ENCODE measurements at places on chromosomes 13 and 19.

DNA sequence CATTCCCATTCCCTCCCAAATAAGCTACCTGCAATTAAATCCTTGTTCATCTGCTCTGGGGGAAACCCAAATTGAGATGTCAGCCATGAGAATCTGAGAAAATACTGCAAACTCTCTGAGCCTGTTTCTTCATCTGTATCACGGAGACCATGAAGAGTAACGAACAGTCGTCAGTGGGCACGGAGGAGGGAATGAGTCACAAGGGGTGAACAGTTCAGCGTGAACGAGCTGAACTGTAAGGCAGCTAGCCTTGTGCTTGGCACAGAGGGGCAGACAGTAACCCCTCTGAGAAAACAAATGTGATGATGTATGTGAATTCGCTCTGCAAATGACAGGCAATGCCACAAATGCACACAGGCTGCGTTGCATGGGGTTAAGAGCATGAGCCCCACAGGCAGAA is 288.7 kb downstream of the FOXO1 start:
- H3K27me3 ChIP-seq = no peaks in the 10 kb centered on the region
- peaks cover 45% of the 10 kb centered on the region for H3K4me1 ChIP-seq
- no peak overlapping the region for H3K4me3 ChIP-seq
- H3K36me3 ChIP-seq = peaks cover 6% of the 10 kb centered on the region

DNA sequence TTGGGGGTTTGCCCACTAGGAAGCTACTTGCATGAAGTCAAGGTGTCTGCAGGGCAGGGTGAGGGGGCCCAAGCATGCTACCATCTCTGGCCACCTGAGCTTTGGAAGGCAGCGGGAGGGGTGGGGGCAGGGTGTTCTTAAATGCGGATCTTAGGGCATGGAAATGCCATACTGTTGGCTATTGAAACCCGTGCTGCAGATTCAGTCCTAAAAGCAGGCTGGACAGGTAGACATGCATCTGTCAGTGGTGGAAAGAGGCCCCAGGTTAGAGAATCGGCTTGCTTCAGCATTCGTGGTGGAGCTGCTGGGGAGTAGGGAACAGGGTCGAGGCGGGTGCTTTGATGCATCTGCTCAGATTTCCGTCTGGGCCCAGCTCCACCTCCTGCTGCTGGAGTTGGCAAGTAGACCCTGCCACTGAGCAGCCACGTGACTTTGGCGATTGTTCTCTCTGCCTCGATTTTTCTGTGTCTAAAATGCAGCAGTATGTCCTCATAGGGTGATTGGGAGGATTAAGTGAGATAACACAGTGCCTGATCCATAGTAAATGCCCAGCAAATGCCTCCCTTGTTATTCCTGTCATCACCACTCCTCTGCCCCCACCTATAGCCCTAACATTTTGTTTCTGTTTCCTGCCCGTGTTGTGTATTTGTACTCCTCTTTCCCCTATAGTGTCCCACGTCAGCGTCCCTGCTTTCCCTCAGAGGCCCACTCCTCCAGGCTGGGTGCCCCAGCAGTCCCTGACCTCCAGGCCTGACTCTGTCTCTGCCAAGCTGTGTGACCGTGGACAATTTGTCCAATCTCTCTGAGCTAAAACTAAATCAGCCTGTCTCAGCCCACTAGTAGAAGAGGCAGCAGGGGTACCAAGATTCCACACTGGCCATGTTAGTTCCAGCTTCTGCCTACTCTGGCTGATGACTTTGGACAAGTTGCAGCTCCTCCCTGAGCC is 5.8 kb downstream of the PPP1R37 start:
- H3K4me1 ChIP-seq = peaks cover 70% of the 10 kb centered on the region
- no peak overlapping the region for H3K27ac ChIP-seq
- H3K27me3 ChIP-seq = no peaks in the 10 kb centered on the region
- DNase-seq = no peak
- peaks cover 2% of the 10 kb centered on the region for H3K36me3 ChIP-seq

DNA sequence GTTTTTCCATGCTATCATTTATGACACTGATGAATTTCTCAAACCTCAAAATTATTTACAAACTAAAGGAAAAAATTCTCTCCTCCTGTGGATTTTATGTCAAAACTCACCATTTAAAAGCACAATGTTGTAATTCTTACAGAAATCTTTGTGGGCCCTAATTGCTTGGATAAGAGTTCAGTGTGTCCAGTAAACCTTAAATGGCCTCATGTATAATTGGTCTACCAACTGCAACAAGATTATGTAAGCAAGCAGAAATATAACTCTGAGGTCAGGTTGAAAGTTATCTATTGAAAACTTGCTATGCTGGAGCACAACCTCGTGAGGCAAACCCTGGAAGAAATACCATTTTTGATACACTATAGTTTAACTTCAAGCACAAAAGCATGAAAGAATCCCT is 22.0 kb downstream of the VWA8 start:
- no peak overlapping the region for H3K27ac ChIP-seq
- H3K27me3 ChIP-seq = no peaks in the 10 kb centered on the region
- peaks cover 17% of the 10 kb centered on the region for H3K4me1 ChIP-seq
- H3K4me3 ChIP-seq = no peak overlapping the region

DNA sequence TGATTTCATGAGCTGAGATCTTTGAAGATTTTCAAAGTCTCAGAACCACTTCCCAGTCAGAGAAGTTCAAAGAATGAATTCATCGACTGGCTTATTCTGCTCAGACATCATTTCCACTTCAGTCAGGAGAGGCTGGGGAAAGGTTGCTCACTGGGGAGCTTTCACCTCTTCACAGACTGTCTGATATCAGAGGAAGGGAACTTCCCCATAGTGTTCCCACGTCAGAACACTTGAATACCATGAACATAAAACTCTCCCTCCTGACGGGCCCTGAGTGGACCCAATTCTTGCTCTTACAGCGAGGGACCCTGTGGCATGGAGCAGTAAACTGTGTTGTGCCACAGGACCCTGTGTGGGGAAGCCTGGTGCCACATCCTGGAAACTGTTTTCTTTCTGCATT is 492.6 kb downstream of the COG6 start:
- peak overlapping the region; percentile 89 for H3K27ac ChIP-seq
- peaks cover 73% of the 10 kb centered on the region for H3K4me1 ChIP-seq
- no peaks in the 10 kb centered on the region for H3K27me3 ChIP-seq
- no peaks in the 10 kb centered on the region for H3K36me3 ChIP-seq
- H3K4me3 ChIP-seq = peak overlapping the region; percentile 23
- peak; percentile 34 for DNase-seq

DNA sequence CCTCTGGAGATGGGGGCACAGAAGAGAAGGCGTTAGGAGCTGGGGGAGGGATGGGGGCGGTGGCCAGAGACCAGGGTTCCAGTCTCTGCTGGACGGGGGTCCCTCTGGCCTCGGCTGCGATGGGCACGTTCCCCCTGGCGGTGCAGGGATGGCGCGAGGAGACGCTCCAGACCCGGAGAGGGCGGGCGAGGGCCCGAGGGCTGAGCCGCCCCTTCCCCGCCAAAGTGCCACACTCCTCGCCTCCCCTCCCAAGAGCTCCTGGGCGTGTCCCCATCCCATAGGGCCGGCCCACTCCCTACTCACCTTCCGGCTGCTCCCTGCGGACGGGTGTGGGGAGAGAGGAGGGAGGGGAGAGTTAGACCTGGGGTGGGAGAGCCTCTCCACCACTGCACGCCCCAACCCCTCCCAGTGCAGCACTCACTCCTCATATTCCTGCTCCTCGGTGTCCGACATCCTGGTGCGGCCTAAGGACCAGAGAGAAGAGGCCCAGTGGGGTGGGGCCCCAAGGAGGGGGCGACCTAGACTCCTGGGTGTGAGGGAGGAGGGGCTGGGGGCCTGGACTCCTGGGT is 2.2 kb downstream of the TNNT1 start:
- no peak overlapping the region for H3K27ac ChIP-seq
- peaks cover under 1% of the 10 kb centered on the region for H3K36me3 ChIP-seq
- H3K4me3 ChIP-seq = no peak overlapping the region

DNA sequence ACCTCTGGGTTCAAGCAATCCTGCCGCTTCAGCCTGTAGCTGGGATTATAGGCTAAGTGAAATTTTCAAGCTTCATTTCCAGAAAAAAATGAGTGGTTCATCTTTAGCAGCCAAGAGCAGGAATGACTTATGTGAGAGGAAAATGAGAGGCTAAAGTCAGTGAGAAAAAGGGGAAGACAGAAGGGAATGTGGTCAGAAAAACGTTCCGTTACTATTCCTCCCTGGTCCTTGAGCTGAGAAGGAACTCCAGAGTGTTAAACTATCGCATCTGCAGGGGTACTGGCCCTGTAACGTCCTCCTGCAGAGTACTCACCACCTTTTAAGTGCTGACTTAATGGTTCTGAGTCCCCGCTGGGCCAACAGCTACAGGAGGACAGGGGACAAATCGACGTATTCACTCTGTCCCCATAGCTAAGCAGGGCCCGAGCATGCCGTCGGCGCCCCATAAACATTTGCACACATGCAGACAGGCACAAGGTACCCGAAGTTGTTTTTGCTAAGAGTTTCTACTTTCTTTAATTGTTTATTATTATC is 88.1 kb downstream of the FLT1 start:
- H3K4me3 ChIP-seq = no peak overlapping the region
- H3K4me1 ChIP-seq = peaks cover 21% of the 10 kb centered on the region
- H3K27me3 ChIP-seq = peaks cover 2% of the 10 kb centered on the region
- H3K27ac ChIP-seq = no peak overlapping the region
- DNase-seq = no peak

GRCh38 chr13:50548586-50548985 is 294.9 kb downstream of the DLEU7 start:
- H3K4me3 ChIP-seq = no peak overlapping the region
- H3K27ac ChIP-seq = no peak overlapping the region
- H3K27me3 ChIP-seq = no peaks in the 10 kb centered on the region

DNA sequence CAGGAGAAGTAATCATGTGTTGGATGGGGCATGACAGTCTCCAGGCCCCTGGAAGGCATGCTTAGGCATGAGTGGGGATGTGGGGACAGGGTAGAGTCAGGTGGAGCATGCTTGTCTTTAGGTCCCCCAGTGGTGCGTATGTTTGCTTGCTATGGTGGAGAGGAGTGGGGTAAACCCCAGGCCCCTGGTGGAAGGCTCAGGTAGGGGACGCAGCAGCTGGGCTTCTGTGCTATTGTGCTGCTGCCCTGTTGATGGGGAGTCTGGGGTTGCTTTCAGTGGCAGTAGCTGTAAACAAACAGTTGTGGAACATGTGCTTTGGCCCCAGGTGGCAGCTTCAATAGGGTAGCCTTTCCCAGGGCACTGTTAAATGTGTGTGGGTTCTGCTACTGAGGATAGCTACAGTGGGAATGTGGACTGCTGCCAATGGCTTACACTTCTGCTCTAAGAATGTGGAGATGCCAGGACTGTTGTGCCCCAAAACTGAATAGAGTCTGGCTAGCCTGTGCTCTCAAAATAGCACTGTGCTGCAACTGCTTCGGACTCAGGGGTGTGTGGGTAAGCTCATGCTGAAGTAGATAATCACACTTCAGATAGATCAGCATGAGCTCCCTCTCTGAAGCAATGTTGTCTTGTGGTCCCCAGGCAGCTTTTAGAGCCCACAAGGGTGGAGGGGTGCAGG is 1257.3 kb downstream of the DIAPH3 start:
- H3K4me3 ChIP-seq = no peak overlapping the region
- H3K27ac ChIP-seq = no peak overlapping the region
- H3K4me1 ChIP-seq = no peaks in the 10 kb centered on the region
- no peaks in the 10 kb centered on the region for H3K36me3 ChIP-seq
- no peaks in the 10 kb centered on the region for H3K27me3 ChIP-seq
- DNase-seq = no peak

DNA sequence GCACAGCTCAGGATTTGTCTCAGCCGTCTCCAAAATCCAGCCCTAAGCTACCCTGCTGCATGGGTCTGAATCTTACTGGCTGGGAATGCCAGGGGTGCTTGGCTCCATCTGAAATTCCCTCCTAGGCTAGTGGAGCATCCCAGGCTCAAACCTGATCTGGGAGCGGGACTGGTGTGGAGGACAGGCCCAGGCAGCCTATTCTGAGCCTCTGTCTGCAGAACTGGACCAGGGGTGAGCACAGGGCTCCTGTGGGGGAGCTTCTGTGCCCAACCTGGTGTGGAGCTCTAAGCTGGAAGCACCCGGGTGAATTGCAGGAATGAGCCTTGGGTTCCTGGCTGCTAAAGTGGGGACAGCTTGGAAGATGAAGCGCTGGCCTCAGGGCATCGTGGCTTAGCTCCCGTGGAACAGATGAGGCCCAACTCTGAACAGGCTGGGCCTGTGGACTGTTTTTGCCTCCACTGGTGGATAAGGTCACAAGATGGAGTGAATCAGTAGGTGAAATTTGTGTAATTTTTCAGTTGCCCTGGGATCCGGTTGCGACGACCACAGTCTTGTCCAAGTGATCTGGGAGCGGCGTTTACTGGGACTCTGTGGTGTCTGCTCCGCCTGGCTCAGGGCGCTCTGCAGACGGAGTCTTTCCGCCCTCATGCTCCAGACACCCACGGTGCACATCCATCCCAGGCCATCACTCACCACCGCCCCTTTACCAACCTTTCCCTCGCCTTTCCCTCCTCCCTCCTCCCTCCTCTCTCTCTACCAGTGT is 79.5 kb downstream of the TEX29 start:
- H3K4me3 ChIP-seq = no peak overlapping the region
- no peaks in the 10 kb centered on the region for H3K4me1 ChIP-seq
- DNase-seq = no peak
- H3K27ac ChIP-seq = no peak overlapping the region

DNA sequence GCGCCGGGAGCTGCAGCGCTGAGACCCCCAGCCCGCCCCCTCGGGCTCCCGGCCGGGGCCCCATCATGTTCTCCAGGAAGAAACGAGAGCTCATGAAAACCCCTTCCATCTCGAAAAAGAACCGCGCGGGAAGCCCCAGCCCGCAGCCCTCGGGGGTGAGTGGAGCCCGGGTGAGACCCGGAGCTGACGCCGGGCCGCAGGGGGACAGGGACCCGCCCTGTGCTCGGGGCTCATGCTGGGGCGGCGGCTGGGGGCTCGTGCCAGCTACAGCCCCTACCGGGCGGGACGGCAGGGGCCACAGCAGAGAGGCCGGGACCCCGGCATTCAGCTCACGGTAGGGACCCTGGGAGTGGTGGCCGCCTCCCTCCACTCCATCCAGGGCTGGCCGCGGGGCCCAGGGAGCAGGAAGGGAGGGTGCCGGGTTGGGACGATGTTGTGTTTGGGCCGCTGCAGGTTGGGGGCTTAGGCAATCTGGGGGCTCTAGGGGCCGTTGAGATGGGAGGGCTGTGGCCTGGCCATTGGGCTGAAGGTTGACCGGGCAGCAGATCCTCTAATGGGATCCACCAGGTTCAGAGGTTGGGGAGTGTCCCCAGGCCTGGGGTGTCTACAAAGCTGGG is 482 bp downstream of the ARHGAP45 start:
- H3K27ac ChIP-seq = peak overlapping the region; percentile 73
- peaks cover 45% of the 10 kb centered on the region for H3K4me1 ChIP-seq

GRCh38 chr13:59700281-59700680 is 463.4 kb downstream of the DIAPH3 start:
- no peaks in the 10 kb centered on the region for H3K27me3 ChIP-seq
- no peaks in the 10 kb centered on the region for H3K36me3 ChIP-seq
- H3K4me3 ChIP-seq = no peak overlapping the region

DNA sequence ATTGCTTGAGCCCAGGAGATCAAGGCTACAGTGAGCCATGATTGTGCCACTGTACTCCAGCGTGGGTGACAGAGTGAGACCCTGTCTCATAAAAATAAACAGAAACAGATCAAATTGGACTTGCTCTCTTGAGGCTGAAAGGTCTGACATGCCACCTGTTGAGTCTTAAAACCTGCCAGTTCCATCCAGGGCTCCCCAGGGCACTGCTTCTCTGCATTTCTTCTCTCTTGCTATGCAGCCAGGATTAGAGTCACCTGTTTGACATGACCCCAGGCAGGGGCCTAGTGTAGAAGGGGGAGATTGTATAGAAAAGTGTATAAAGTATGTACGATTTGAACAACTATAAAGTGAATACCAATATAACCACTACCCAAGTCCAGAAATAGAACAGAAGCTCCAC is 45.4 kb downstream of the ARHGAP35 start:
- H3K4me1 ChIP-seq = peaks cover 27% of the 10 kb centered on the region
- no peak overlapping the region for H3K4me3 ChIP-seq
- no peak for DNase-seq
- no peaks in the 10 kb centered on the region for H3K36me3 ChIP-seq

Data from activated naive CD8-positive, alpha-beta T cell treated with anti-CD3 and anti-CD28 coated beads, Interleukin-2, amount 50 U/mL, for 24 hours (primary cell).